ENCODE measurements at places on chromosomes 7 and 10.
A peak's percentile ranks its signal among the peaks of the same experiment; 100 is the strongest.

DNA sequence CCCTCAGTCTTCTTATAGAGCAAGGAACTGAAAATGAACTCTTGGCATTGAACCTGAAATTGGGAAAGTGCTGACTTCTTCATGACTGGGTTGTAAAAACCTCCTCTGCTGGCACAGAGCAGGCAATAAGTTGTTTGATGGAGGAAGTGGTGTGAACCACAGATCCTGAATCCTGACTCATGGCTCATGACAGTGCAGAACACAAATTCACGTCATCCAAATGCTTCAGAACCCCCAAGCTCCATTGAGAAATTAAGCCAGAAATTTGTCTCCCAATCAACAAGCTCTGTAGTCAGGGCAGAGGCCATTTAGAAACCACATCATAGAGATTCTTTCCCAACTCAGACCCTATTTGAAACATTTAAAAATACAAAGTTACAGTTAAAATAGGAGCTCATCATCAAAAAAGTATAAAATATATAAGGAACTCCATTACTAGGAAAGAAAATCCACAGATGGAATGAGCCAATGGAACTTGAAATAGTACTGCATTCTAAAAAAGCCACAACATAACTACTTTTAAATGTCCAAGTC, 10.3 kb upstream of the STK17A start:
- DNase-seq: peak; percentile 99

GRCh38 chr7:104317948-104318629, 10.3 kb upstream of the LHFPL3 start:
- no peak for DNase-seq

DNA sequence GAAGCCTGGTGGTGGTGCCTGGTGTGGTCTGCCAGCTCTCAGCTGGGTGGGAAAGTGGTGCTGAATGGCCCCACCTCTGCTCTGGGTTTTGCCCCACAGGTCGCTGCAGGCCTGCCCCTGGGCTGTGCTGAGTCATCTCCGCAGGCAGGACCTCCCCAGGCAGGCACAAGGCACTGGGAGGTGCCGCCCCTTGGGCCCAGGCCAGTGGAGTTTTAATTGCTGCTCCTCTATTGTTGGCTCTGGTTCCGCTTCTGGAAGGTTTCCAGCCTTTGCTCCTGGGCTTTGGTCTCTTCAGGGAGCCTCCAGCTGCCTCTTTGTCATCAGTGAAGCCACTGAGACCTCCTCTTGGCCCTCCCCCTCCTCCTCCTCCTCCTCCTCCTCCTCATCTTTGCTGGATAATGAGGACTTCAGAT, 180.3 kb upstream of the GRB10 start:
- DNase-seq: peak; percentile 56

- DNase-seq: no peak
These were observed 63.1 kb upstream of the STEAP1B start for GRCh38 chr7:22563032-22563501.

- no peak for DNase-seq
These were observed 4.6 kb upstream of the ARHGAP22 start for GRCh38 chr10:48609441-48609840.

- no peak for DNase-seq
These were observed 39.9 kb downstream of the OGDH start for GRCh38 chr7:44646176-44646920.

DNA sequence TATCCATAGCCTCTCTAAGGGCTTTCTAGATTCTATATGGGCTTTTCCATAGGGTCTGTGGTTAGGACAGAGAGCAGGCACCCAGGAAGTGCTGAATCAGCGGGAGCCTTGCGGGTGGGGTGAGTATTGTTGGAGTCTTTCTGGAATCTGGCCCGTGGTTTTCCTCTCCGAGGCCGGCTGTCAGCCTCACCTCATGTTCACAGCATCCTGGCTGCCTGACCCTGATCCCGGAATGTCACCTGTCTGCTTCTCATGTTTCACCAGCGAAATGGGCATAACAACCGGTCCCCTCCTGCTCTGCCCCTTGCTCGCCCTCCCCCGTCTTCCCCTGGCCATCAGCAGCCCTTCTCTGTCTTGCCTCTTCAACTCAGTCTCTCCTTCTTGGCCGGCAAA, 36.5 kb downstream of the DDIT4 start:
- no peak for DNase-seq

- DNase-seq: no peak
These were observed 60.4 kb upstream of the RAPGEF5 start for GRCh38 chr7:22417349-22417748.

DNA sequence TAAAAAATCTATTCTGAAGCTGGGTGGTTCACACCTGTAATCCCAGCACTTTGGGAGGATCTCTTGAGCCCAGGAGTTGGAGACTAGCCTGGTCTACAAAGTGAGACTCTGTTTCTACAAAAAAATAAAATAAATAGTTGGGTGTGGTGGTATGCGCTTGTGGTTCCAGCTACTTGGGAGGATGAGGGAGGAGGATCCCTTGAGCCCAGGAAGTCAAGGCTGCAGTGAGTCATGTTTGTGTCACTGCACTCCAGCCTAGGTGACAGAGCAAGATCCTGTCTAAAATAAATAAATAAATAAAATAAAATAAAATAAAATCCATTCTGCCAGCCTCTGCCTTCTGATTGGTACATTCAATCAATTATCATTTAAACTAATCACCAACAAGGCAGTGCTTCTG, 17.5 kb downstream of the ZNF33A start:
- no peak for DNase-seq

DNA sequence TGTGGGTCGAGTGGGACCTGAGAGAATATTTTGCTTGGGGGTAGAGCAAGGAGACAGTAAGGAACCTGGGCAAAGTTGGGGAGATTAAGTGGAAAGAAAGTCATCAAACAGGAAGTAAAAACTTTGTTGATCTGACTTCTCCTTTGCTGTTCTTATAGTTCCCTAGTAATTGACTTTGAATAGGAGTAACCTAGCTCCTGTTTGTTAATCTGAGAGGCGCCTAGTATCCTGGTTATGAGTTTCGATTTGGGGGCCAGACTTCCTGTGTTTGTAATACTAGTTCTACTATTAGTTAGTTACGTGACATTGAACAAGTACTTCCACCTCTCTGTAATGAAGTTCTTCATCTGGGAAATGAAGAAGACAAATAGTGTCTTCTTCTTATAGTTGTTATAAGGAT, 99.1 kb downstream of the ZNF365 start:
- no peak for DNase-seq

DNA sequence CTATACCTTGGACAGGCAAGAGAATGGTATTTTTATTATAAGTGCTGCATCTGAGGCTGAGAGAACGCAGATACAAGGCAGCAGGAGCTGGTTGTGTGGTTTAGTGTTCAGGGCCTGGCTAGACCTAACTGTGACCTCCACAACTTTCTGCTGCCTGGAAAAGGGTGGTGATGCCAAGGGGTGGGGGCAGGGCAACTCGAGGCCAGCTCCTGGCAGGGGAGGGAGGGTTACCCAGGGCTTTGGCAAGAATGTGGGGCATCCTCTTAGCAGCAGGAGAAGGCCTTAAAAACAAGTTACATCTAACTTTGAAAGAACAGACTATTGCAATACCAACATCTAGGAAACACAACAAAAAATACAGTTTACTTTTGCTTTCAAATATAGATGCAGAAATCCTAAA, 13.0 kb downstream of the MXI1 start:
- no peak for DNase-seq

- peak; percentile 11 for DNase-seq
These were observed 49.6 kb downstream of the BPGM start for GRCh38 chr7:134696261-134696660.

DNA sequence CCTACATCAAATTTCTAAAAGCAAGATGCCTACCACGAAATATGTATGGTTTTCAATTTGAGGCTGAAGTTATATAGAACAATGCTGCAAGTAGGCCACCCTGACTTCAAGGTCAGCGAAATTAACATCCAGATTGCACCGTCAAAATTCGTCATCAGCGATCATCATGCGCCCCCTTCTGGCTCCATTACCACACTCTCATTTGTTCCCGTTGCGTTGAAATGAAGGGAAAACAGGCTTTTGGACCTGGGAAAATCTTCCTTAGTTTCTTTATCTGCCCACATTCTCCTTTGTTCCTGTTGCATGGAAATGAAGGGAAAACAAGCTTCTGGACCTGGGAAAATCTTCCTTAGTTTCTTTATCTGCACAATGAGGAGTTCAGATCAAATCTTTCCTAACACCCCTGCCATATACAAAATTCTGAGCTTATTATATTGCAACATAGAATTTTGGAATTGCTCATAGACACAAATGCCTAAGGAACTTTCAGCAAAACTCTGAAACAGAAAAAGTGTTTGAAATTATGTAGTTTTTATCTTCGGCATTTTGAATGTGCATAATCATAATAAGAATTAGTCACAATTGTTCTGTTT, 98.2 kb upstream of the PRKCQ start:
- peak; percentile 25 for DNase-seq

- DNase-seq: no peak
These were observed 77.0 kb downstream of the NPY start for GRCh38 chr7:24361001-24361400.

DNA sequence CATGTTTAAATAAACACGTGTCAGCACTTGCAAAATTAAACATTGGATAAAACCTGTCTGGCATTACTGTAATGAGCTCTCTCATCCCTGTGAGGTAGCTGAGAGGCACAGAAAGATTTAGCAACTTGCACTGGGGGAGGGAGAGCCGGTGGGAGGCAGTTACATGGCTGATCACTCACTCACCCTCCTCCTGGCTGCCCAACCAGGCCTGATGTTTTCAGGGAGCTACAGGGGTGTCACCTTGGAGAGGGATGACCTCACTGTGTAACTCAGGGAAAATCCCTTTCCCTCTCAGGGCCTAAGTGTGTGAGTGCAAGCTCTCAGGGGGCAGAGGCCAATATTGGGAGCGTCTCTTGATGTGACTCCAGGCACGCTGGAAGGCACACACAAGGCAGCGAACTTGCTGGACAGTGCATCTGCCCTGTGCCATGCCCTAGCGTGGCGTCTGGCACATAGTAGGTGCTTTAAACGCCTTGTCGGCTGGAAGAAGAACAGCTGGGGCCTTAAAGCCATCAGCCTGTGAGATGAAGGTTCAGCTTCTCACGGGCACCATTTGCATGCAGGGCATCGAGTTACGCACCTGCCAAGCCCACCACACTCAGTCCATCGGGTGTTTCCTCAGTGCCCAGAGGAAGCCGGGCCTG, 51.1 kb downstream of the ELFN1 start:
- peak; percentile 20 for DNase-seq

DNA sequence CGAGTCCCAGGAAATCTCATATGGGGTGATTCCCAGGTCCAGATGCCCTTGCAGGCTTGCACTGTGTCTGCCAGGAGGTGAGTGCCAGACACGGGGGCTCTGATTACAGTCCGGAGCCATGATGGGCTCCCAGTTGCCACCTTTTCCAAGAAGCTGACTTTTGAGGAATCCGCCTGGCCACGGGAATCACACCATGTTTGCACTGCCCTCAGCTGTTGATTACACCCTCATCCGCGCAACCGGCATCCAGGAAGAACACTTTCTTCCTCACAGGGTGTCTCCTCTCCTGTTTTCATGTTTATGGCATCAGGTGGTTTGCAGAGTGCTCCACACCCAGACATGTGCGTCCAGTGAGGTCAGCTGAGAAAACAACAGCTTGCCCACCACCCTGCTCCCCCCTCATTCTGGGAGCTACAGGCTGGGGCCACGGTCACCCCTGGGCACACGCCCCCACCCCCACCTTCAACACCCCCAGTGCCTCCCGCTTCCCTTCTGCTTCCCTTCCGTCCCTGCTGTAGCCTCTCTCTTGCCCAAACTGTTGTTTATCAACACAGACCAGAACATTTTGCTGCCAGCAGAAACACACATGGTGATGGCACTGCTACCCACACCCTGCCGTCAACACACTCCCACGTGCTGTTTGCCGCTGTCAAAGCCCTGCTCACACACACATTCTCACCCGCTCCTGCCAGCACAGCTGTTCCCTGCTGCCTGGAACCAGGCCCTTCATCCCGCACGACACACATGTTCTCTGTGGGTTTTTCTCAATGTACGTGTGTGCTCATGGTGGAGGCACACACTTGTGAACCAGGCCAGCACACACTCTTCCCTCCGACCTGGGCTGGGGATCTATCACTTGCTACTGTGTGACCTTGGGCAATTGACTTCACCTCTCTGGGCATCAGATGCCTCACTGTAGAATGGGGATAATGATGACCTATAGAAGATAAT, 35.8 kb downstream of the DDIT4 start:
- no peak for DNase-seq

DNA sequence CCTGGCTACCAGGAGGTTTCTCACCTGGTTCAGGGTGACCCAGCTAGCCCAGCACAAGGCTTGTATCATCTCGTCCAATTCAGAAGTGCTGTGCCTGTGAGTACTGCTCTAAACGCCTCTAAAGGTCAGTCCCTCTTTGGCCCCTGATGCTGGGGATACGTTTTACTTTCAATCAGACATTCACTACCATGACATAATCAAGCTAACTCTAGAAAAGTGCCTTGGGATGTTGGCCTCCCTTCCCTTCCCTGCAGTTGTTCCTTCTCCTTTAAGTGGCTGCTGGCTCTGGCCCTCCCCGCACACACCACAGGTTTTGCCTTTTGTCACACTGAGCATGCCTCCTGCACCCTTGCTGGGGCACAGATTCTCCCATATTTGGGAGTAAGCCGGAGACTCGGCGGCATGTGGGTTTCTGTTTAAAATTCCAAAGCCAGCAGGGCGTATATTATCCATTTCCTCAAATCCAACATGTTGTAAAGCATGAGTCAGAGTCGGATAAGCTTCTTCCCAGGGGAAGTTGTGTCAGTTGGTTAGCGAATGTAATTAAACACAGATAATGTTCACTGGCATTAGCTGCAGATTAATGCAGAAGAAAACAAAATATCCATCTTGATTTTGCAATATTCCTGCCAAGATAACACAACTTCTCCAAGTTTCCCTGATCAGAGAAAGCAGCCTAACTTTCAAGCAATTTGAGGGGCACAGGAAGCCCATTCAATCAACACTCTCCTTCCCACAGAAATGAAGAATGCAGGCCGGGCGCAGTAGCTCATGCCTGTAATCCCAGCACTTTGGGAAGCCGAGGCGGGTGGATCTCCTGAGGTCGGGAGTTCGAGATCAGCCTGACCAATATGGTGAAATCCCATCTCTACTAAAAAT, 31.8 kb upstream of the VCL start:
- peak; percentile 100 for DNase-seq

DNA sequence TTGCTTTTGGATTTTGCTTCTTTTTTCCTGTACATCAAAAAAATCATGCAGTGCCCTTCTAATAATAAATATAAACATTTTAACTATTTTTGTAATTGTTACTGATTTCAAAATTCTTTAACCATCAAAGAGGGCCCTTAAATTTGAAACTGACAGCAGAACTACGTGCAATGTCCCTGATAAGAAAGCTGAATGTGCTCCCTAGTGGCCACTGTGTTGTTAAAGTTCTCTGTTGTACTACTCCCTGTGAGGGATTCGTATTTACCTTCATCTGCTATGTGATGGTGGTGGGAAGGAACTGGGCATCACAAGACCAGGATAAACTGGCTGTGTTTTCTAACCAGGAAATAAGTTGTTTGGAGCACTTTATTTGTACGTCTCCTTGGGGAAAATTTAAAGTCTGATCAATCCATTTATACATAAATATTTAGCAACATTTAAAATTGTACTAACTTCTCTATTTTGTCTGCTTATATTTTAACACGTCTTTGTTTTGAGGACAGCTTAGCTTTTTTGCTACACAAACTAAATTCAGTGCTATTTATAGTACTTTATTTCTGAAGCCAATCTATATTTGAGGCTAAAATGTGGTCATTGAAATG, 322.4 kb downstream of the HGF start:
- DNase-seq: peak; percentile 61

- DNase-seq: no peak
These were observed 17.5 kb downstream of the AHR start for GRCh38 chr7:17315974-17316373.

- DNase-seq: no peak
These were observed 137.4 kb upstream of the CDC14C start for GRCh38 chr7:48786951-48787350.

GRCh38 chr10:105413997-105414396, 772.9 kb downstream of the SORCS3 start:
- no peak for DNase-seq

Measured in fibroblast of skin of abdomen (primary cell).